WTC11 (cell line): ENCODE measurements at places on chromosomes 11 and 22.
A peak's percentile ranks its signal among the peaks of the same experiment; 100 is the strongest.

DNA sequence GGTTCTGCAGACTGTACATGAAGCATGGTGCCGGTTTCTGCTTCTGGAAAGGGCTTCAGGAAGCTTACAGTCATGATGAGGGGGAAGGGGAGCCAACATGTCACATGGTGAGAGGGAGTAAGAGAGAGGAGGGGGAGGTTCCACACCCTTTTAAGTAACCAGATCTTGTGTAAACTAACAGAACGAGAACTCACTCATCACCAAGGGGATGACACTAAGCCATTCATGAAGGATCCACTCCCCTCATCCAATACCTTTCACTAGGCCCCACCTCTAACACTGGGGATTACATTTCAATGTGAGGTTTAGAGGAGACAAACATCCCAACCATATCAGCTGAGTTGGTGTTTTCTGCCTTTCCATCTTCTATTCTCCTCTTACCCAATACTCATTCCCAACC is 83.5 kb downstream of the BDNF start:
- DNase-seq: no peak
- H3K36me3 ChIP-seq: peaks cover 61% of the 10 kb centered on the region
- H3K27ac ChIP-seq: peak overlapping the region; percentile 39
- peaks cover 7% of the 10 kb centered on the region for H3K27me3 ChIP-seq
- H3K4me1 ChIP-seq: peaks cover 45% of the 10 kb centered on the region

DNA sequence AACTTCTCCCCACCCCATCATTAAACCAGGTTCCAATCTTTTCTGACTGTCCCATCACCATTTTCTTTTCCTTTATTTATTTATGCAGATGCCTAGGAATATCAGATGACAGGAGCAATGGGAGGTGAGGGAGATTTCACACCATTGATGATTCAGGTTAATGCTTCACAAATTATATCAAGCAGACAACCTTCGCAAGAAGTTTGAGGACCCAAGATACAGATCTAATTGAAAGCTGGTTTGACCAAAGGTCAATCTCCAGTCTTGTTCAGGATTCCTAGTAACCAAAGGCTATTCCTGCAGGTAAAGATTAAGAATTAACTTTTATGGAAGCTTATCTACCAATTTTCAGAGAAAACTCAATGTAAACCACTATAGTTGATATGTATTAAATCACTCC is 54.4 kb downstream of the SLC35F2 start:
- peaks cover 24% of the 10 kb centered on the region for H3K36me3 ChIP-seq
- no peak for DNase-seq
- H3K4me3 ChIP-seq: no peak overlapping the region
- no peaks in the 10 kb centered on the region; the same call in 1 of the 2 replicates for H3K4me1 ChIP-seq

GRCh38 chr11:19445771-19446170 is 205.0 kb upstream of the E2F8 start:
- H3K4me3 ChIP-seq: no peak overlapping the region
- no peak overlapping the region for H3K27ac ChIP-seq
- H3K4me1 ChIP-seq: no peaks in the 10 kb centered on the region
- H3K36me3 ChIP-seq: no peaks in the 10 kb centered on the region
- H3K27me3 ChIP-seq: peaks cover 3% of the 10 kb centered on the region

DNA sequence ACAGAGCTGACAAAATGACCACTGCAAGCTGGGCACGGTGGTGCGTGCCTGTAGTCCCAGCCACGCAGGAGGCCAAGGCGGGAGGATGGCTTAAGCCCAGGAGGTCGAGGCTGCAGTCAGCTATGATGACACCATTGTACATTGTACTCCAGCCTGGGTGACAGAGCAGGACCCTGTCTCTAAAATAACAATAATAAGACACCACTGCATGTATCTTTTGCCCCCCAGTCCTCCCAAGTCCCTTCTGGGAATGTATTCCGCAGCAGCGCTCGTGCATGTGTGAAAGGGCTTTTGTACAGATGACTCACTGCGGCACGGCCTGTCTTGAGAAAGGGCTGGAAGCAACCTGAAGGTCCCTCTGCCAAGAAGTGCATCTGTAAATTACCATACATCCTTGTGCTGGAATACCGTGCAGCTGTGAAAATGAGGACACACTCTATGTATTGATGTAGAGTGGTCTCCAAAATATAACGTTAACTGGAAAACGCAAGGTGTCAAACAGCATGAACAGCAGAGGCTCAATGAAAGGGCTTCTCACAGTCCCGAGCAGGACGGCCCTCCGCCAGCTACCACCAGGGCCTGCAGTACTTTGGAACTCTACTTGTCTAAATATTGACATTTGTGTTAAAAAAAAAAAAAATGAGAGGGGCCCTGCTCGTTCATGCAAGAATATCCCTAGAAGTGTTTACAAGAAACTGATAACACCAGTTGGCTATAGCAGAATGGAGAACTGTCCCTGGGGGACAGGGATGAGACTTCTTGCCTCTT is 9.0 kb upstream of the CDC42EP2 start:
- H3K27me3 ChIP-seq: peaks cover 21% of the 10 kb centered on the region
- DNase-seq: no peak
- no peak overlapping the region for H3K27ac ChIP-seq
- no peak overlapping the region for H3K4me3 ChIP-seq
- peaks cover 14% of the 10 kb centered on the region for H3K4me1 ChIP-seq

DNA sequence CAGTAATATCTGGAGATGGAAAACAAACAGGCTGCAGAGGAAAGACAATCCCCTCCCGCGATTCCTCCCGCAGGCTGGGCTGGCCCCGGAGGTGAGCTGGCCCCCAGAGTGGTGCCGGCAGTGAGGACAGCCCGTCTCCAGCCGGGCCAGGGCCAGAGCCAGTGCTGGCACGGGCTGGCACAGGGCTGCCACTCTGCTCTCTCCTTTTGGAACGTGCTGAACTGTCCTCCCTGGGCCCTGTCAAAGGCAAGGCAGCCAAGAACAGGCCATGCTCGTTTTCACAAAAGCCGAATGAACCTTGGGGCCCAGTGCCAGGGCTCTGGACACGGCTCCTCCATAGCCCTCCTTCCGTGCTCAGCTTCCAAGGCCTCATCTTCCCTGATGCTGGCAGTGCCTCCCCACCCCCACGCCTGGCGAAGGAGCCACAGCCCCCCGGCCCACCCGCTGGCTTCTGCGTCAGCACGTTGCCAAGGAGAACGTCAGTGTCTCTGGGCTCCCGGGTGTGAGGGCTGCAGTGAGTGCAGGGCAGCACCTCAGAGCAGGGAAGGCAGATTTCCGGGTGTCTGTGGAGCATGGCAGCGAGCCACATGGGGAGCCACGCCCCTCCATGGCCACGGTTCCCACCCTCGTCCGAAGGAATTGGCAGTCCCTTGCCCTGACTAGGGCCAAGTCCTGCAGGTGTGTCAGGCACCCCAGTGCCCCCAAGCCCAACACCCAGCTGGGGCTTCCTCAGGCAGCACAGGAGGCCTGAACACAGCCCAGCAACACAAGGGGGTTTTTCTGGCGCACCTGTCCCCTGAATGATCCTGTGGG is 28.6 kb downstream of the GNAZ start:
- DNase-seq: no peak
- H3K27ac ChIP-seq: no peak overlapping the region
- no peaks in the 10 kb centered on the region for H3K27me3 ChIP-seq
- no peaks in the 10 kb centered on the region for H3K36me3 ChIP-seq
- H3K4me3 ChIP-seq: no peak overlapping the region

DNA sequence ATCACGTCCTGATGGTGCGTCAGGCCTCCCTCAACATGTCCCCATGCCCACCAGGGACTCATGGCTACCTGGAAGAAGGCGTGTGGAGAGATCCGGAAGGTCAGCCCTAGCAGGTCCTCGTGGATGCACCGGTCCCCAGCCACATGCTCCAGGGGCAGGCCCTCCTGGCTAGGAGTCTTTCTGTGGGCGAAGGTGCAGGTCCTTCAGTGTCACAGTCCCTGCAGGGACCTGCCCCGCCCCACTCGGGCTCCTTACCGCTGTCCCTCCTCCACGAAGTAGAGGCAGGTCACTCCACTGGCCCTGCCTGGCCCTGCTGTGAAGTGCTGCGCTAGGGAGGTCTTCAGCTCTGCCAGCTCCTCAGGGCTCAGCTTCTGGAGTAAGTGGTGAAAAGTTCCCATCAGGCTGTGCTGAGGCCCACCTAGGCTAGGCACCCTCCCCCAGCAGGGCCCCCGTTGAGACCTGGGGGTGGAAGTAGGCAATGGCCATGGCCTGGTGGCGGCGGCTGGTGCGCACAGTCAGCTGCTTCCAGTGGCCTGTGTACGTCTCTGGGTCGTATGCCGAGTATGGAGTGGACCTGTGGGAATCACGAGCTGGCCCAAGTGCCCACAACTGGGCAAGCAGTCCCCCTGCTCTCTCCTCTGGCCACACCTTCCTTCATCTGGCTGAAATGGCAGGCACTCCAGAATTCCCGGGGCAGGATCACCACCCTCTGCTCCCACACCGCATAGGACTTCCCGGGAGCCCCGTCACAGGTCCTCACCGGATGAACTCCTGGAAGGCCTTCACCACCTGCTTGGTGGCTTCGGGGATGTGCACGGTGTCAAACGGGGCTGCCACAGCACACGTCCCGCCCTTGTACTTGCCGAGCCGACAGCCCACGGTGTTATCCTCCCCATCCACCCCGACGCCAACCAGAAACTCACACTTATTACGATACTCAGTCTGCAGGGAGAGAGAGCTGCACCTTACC is 1.1 kb upstream of the RANBP1 start:
- H3K27ac ChIP-seq: peak overlapping the region; percentile 62; the same call in 1 of the 2 replicates
- peaks cover 32% of the 10 kb centered on the region for H3K36me3 ChIP-seq
- no peaks in the 10 kb centered on the region for H3K27me3 ChIP-seq

DNA sequence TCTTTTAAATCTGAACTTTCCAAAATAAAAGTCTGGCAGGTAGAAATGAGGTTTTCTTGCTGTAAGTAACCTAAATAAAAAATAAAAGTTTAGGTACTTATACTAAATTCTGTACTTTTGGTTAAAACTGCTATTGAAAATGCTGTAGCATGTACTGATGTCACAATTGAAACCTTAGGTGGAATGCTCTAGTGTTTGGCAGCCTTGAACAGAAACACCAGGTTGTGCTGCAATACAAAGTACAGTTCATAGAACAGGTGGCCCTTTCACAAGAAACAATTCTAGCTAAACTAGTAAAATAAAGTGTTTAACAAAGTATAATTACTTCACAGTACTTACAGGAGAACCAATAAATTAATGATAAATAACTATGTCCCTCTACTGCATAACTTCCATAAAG is 25.1 kb downstream of the NPAT start:
- H3K36me3 ChIP-seq: peaks cover 37% of the 10 kb centered on the region
- no peaks in the 10 kb centered on the region for H3K27me3 ChIP-seq
- no peak overlapping the region for H3K4me3 ChIP-seq
- no peak overlapping the region for H3K27ac ChIP-seq
- H3K4me1 ChIP-seq: peaks cover 21% of the 10 kb centered on the region
- no peak for DNase-seq

GRCh38 chr11:117796872-117797529 is at the start of gene DSCAML1:
Gene DSCAML1 (minus strand): TSS chr11:117797216. CDS start chr11:117797079, 137 bp downstream.
- no peak within 1 kb of the TSS for H3K27ac ChIP-seq
- H3K27me3 ChIP-seq: peaks cover 73% of the 10 kb centered on the region
- peak within 1 kb of the TSS; percentile 74 for H3K4me3 ChIP-seq
- DNase-seq: peak; percentile 66

DNA sequence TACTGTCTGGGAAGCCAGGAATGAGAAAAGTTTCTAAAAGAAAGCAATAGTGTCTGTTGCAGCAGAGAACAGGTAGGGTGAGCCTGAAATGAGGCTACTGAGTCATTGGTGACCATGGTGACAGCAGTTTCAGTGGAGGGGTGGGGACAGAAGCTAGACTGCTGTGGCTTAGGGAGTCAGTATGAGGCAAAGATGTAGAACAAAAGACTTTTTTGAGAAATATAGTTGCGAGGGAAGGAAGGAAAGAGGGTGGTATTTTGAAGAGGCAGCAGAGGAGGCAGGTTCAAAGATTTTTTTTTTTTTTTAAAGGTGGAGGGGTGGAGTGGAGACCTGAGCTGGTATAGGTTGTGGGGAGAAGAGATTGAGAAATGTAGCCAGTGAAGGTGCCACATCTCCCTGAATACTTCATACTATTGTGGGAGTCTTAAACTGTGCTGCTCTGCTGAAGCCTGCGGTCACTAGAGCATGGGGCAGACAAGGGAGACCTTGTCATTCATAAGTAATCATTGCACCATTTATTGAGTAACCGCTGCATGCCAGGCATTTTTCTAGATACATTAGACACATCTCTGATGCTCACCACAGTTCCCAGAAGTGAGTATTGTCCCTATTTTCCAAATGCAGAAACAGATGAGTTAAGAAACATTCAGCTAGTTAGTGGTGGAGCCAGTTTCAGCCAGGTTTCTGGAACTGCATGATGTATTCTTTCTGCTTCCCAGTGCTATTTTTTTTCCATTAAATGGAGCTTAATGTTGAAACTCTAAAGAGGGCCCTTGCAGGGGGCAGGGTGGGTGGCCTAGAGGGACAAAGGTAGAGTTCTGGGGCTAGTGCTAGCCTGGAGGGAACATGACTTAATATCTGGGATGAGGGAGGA is 49.9 kb downstream of the STIM1 start:
- DNase-seq: no peak
- H3K4me1 ChIP-seq: peaks cover 15% of the 10 kb centered on the region
- H3K36me3 ChIP-seq: 0 out of 2 replicates have a peak, but pooled peaks cover 2% of the 10 kb centered on the region

GRCh38 chr22:46251266-46251665 is 1.2 kb upstream of the CDPF1 start:
- H3K4me3 ChIP-seq: peak overlapping the region; percentile 71
- H3K4me1 ChIP-seq: peaks cover 13% of the 10 kb centered on the region
- no peaks in the 10 kb centered on the region for H3K36me3 ChIP-seq
- H3K27me3 ChIP-seq: peaks cover 16% of the 10 kb centered on the region
- no peak for DNase-seq
- no peak overlapping the region for H3K27ac ChIP-seq

DNA sequence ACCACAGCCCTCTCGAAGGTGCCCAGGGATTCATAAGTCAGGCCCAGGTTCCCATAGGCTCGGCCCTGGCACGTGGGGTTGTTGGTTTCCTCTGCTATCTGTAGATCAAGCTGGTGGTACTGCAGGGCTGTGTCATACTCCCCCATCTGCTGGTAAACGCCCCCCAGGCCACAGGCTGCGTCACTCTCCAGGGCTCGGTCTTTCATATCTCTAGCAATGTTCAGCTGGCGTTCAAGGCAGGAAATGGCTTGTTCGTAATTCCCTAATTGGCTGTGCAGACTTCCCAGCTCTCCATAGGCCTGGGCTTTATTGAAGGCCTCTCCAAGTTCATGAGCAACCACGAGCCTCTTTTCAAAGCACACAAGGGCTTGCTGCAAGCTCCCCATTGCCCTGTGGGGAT is 186.4 kb upstream of the PITPNB start:
- no peaks in the 10 kb centered on the region for H3K36me3 ChIP-seq
- DNase-seq: no peak
- peaks cover 11% of the 10 kb centered on the region for H3K4me1 ChIP-seq
- no peak overlapping the region for H3K27ac ChIP-seq
- no peaks in the 10 kb centered on the region for H3K27me3 ChIP-seq

DNA sequence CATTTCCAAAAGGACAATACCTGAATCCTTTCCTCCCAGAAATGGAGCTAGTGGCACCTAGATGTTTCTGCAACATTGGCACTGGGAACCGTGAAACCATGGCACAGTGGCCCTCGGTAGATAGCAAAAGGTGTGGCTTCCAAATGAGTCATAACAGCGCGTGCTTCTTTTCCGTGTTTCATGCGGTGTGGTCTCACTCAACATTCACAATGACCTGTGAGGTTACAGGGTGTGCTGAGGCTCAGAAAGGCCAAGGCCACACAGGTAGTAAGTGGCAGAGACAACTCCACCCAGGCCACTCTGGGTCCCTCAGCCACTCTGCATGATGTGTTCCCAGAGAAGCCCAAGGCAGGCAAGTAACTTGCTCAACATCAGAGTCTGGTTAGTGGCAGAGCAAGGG is 67.4 kb downstream of the TP53I11 start:
- 0 out of 2 replicates have a peak overlapping the region, but pooled peaks have one; percentile 23 for H3K27ac ChIP-seq
- H3K27me3 ChIP-seq: no peaks in the 10 kb centered on the region
- DNase-seq: no peak
- H3K4me3 ChIP-seq: no peak overlapping the region
- H3K4me1 ChIP-seq: peaks cover 32% of the 10 kb centered on the region
